ENCODE measurements at places on chromosomes 5 and 9.

- no peak for DNase-seq
Observed at GRCh38 chr5:15255576-15255975, 244.4 kb upstream of the FBXL7 start.

DNA sequence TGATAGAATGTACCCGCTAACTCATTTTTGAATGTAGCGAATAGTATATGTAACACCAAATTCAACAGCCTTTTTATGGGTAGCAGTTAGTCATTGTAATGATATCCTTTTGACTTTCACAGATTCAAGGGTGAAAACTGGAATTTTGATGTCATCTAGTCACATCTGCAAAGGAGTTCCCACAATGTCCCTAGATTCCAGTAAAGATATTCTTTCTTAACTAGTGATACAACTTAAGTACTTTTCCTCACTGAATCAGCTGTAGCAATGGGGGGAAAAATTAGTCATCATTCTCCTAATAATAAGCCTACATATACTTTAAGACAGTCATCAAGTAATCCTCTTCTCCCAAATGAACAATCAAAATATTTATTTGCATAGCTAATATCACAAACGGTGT lies 11.5 kb upstream of the SSBP2 start:
- no peak for DNase-seq

DNA sequence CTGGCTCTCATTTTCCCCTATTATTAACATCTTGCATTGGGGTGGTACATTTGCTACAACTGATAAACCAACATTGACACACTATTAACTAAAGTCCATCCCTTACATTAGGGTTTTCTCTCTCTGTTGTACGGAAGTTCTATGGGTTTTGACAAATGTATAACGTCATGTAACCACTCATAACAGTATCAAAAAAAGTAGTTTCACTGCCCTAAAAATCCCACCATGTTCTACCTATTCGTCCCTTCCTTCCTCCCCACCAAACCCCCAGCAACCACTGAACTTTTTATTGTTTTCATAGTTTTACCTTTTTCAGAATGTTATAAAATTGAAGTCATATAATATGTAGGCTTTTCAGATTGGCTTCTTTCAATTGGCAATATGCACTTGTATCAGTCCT lies 40.1 kb downstream of the MLLT3 start:
- DNase-seq = no peak

DNA sequence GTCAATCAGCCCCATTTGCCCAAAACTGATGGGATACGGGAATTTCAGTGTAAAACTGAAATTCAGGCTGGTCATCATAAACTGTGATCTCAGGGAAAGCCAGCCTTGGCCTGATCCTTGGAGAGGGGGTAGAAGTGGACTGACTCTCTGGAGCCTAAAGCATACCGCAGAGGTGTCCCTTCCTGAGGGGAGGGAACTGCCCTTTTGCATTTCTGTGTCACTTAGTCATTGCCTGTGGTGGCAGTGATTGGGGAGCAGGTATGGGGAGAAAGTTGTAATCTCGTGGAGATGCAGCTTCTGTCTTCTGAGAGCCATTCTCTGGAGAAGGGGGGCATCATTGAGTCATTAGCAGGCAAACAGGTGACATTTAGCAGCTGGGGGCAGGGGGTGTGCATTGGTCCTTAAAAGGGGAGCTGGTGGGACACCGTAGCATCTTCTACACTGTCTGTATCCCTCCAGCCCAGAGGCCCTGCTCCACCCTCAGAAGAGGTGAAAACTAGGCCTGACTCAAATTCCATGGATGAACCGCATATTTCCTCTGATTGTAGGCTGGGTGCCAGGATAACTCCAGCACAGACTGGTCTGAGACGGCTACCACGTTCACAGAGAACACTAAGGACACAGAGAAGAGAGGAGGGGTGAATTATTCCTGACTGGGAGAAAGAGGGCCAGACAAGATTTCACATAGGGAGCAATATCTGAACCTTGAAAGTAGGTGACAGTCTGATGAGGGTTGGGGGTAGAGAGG lies 143.3 kb downstream of the SEC61B start:
- DNase-seq = no peak

- no peak for DNase-seq
Observed at GRCh38 chr5:95922798-95923197, 38.9 kb downstream of the ELL2 start.

DNA sequence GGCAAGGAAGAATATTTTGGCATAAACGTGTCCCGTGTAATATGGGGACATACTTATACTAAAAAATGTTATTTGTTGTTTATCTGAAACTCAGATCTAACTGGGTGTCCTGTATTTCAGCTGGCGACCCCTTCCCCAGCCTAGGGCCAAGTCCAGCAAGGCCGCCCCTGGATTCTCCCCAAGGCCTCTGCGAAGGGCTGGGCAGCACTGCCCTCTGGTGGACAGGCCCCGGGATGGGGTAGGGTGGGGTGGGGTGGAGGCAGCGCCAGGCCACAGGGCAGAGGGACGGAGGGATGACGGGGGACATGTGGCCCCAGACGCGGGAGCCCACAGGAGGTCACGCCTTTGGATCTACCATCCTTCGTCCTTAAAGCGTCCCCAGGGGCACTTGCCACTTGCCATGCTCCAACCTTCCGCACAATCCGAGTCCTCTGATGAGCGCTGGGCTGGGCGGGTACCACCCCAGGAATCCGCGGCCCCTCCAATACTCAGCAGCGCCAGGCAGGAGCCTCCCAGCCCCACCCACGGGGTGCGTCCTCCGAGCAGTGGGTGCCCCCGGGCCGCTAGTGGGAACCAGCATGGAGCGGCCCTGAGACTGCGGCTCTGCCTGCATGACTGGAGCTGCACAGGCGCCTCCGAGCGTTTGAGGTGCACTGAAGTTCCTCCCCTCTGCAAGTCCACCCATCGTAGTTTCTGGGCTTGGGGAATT lies 7.1 kb upstream of the AGPAT2 start:
- DNase-seq = no peak

GRCh38 chr9:8205576-8205975 lies 406.0 kb upstream of the DMAC1 start:
- DNase-seq = no peak

DNA sequence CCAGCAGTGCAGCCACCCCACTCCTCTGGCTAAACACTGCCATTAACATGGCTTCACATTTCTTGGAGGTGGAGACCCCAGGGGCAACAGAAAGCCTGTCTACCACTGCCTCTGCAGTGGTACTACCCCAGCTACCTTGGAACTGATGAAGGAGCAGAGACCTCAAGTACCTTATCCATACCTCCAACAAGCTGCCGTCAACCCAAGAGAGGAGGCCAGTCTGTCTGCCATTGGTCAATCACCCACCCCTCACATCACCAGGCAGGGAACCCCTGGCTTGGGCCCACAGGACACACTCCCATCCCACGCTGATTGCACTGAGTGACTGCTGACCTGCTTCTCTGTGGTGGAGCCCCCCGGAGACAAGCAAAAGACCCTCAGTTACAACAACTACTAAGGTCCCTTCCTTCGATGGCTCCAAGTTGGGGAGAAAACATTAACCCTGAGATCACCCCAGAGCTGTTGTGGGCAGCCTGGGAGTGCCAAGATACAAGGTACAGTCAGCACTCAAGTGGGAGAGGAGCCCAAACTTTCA lies 5.6 kb downstream of the IFNA14 start:
- DNase-seq = no peak

DNA sequence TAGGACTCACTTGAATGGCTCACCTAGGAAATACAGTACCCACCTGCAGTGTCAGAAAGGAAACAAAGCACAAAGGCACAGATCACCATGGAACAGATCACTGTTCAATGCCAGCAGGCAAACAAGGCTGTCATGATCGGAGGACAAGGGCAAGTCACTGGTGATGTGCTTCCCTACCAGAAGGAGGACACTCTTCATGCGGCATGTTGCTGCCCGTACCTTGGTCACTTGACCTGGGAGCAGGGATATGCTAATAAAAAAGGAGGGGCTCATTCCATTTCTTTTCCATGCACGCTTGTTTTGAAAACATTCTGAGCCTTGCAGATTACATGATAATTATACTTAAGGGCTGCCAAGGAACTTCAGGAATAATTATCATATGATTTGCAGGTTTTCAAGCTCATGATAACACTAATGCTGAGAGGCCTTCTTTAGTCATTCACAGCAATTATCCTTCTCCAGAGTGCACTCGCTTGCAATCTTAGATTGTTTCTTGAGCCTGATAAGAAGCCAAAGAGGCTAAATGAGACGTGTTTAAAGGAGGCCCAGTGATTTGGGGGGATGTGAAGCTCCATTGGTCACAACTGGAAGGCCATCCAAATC lies 36.1 kb upstream of the STARD4 start:
- DNase-seq = no peak
